ENCODE measurements at places on chromosomes 11 and 22. TPM values are rescaled to one million over a fixed set of nuclear protein-coding genes. Genes with fewer than 3 reads are reported as not detected.

DNA sequence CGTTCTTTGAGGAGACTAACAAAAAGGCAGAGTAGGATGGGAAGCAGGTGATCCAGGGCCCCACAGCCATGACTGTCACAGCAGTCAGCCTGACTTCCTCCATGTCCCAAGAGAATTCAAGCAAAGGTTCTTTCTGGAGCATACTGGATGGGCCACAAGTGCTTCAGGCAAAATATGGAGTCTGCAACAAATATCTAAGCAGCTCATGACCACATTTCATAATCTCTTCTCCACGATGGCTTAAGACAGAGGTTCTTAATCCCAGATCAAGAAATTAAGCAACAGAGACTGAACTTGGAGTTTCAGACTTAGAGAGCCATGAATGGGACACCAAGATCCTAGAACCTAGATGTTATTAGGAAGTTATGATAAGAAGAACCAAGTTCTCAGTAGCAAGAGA is 31.6 kb downstream of the GUCY1A2 start:
- H3K36me3 ChIP-seq, result no peaks in the 10 kb centered on the region
- H3K4me3 ChIP-seq, result no peak overlapping the region
- no peaks in the 10 kb centered on the region for H3K27me3 ChIP-seq
- peaks cover 4% of the 10 kb centered on the region for H3K4me1 ChIP-seq

DNA sequence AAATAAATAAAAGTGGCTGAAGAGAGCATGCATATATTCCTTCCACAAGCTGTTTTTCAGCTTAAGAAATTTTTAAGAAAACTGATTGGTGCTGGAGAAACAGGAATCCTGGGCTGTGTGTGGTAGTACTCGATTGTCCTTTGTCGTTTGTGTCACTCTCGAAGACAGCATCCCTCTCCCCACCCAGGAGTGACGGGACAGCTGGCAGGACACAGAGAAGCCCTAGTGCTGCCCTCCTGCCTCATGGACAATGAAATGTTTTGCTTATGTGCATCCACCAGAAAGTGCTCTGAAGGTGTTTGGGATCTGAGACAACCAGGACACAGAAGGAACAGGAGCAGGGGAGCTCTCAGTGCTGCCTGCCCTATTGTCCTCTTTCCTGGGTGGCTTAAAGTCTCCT is 12.8 kb downstream of the PLAAT4 start:
- no peak overlapping the region for H3K27ac ChIP-seq
- no peak overlapping the region for H3K4me3 ChIP-seq
- no peak for DNase-seq
- H3K36me3 ChIP-seq, result no peaks in the 10 kb centered on the region
- H3K27me3 ChIP-seq, result no peaks in the 10 kb centered on the region

The CABP4 gene
- total RNA-seq, result 0.39 TPM

- H3K36me3 ChIP-seq, result peaks cover 59% of the 10 kb centered on the region
- DNase-seq, result no peak
- no peaks in the 10 kb centered on the region for H3K27me3 ChIP-seq
- no peak overlapping the region for H3K27ac ChIP-seq
- H3K4me3 ChIP-seq, result no peak overlapping the region
Measured at GRCh38 chr22:36510384-36510783, 3.5 kb upstream of the FOXRED2 start.

The TMEM45B gene
- total RNA-seq, result 6.3 TPM

The FGF4 gene
- total RNA-seq, result not detected

GRCh38 chr22:43253839-43254238 is 66.9 kb upstream of the TTLL12 start:
- no peak overlapping the region for H3K27ac ChIP-seq
- no peak for DNase-seq
- no peak overlapping the region for H3K4me3 ChIP-seq
- H3K27me3 ChIP-seq, result no peaks in the 10 kb centered on the region
- peaks cover 6% of the 10 kb centered on the region for H3K36me3 ChIP-seq

DNA sequence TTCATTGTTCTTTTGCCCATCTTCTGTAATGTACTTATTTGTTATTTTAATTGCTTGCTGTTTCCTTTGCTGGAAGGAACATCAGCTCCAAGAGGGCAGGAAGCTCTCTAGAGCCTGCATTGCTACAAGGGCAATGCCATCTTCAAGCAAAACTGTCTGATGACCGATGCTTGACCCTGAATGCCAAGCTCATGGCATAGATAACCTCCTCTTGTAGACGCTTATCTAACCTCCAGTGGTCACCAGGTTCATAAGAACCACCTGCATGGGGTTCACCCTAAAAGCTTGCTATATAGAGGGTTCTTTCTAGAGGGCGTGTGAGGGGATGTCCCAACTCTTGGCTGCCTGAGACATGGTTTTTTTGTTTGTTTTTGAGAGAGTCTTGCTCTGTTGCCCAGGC is 16.5 kb downstream of the FADS3 start:
- DNase-seq, result no peak
- H3K27me3 ChIP-seq, result no peaks in the 10 kb centered on the region
- H3K4me3 ChIP-seq, result no peak overlapping the region
- H3K36me3 ChIP-seq, result peaks cover 67% of the 10 kb centered on the region
- H3K27ac ChIP-seq, result no peak overlapping the region
- H3K4me1 ChIP-seq, result peaks cover 25% of the 10 kb centered on the region

DNA sequence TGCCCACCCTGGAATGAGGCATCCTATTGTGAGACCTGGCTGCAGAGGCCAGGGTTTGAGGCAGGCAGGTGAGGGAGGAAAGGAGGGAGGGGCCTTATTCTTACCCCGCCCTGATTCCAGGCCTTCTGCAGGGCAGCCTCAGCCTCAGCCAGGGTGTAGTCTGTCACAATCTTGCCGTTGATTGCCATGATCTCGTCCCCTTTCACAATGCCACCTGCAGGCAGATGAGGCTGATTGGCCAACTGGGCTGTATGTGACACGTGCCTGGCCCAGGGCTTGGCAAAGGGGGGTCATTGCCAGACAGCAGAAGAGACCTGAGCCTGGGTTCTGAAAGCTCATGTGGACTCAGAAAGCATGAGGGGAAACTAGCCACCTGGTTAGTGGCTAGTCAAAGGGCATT is 21.4 kb upstream of the ABCC8 start:
- peaks cover 2% of the 10 kb centered on the region for H3K4me1 ChIP-seq
- no peaks in the 10 kb centered on the region for H3K36me3 ChIP-seq
- DNase-seq, result no peak
- H3K27ac ChIP-seq, result no peak overlapping the region
- H3K4me3 ChIP-seq, result no peak overlapping the region

The SLC22A9 gene
- total RNA-seq, result 0.10 TPM

The C11orf87 gene
- 5.1 TPM for total RNA-seq

- no peaks in the 10 kb centered on the region for H3K27me3 ChIP-seq
- H3K36me3 ChIP-seq, result no peaks in the 10 kb centered on the region
- H3K27ac ChIP-seq, result peak overlapping the region; percentile 61
Measured at GRCh38 chr11:68313574-68314202, 1.3 kb downstream of the LRP5 start.

DNA sequence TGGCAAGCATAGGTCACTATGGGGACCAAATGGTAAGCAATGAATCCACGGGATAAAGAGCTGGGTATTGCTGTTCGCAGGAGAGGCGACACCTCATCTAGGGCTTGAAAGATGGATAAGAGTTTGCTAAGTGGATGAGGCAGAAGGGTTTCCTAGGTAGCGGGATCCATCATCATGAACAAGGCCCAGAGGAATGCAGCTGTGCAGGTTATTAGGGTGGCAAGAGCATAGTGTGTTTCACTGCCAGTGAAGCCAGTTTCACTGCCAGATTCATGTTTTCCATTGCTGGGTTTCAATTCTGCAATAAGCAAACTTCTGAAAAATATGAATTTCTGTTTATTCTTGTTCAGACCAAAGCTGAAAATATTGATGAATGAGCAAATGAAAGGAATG is 27.2 kb downstream of the WEE1 start:
- peaks cover 6% of the 10 kb centered on the region for H3K4me1 ChIP-seq
- DNase-seq, result no peak
- H3K27ac ChIP-seq, result no peak overlapping the region
- H3K36me3 ChIP-seq, result no peaks in the 10 kb centered on the region

- H3K4me1 ChIP-seq, result peaks cover 8% of the 10 kb centered on the region
- H3K27me3 ChIP-seq, result no peaks in the 10 kb centered on the region
- H3K36me3 ChIP-seq, result no peaks in the 10 kb centered on the region
Measured at GRCh38 chr11:95231881-95232605, 1.0 kb upstream of the SESN3 start.

GRCh38 chr11:126727381-126727780 is 273.2 kb downstream of the KIRREL3 start:
- peaks cover 16% of the 10 kb centered on the region for H3K4me1 ChIP-seq
- no peak for DNase-seq
- H3K36me3 ChIP-seq, result no peaks in the 10 kb centered on the region
- no peaks in the 10 kb centered on the region for H3K27me3 ChIP-seq

DNA sequence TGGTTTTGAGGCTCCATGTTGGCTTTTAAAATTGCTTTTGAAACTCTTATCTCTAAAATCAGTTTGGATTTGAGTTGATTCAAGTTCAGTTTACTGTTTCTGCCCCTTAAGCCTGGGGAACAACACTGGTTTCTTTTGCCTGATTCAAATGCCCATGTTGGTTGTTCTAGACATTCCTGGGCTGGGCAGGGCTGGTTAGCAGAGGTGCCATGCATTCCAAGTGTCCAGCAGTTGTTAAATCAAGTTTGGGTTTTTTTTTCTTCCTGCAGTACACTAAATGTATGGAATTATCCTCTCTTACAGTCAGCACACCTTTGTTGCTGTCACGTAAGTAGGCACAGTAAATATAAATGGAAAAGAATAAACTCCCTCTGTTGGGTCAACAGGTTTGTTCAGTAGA is 67.2 kb upstream of the MTMR2 start:
- H3K4me3 ChIP-seq, result no peak overlapping the region
- no peak for DNase-seq
- no peak overlapping the region for H3K27ac ChIP-seq
- H3K4me1 ChIP-seq, result peaks cover 3% of the 10 kb centered on the region

The TH gene
- total RNA-seq, result 0.99 TPM

DNA sequence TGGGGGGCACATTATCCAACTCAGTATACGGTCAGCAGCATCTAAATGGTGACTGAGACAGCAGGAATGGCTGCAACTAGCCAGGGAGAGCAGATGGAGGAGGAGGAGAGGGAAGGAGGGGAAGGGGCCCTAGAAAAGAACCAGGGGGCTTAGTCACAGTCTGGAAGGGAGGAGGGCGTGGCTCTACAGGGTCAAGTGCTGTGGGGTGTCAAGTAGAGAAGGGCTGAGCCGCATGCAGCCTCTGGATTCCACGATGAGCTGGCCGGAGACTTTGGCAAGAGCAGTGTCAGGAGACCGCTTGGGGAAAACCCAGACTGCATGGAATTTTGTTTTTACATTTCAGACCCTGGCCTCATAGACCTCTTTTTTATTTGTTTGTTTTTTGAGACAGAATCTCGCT is 25.8 kb upstream of the PPFIA1 start:
- H3K36me3 ChIP-seq, result no peaks in the 10 kb centered on the region
- H3K27ac ChIP-seq, result no peak overlapping the region

DNA sequence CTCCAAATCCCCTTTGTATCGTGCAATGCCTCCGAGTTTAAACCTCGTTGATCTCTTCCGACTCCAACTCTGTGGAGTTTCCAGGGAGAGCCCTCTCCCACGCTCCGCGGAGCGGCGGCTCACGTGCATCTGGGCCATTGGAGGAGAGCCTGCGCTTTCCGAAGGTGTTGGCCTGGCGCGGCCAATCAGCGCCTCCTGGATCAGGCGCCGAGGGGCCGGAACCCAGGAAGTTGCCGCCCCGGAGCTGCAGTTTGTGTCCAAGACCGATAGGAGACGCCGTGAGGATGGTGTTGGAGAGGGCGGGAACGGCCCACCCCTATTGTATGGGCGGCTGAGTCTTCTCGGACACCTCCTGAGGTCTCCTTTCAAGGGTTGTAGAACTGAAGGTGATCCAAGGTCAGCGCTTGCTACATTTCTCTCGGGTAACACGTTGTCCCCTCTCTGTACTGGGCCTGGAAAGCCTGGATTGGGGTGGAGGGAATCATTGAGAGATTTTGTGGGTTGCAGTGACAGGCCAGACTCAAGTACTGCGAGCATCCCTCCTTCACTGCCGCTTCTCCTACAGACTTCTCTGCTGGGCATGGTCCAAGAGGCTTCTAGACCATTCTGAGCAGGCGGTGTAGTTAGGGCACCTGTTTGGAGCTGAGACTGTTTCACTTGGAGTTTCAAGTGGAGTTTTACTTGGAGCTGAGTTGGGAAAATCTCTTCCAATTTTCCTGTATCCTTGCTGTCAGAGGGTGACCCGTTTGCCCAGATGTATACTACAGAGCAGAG is 1.7 kb downstream of the ADAMTS15 start:
- peak overlapping the region; percentile 62 for H3K27ac ChIP-seq
- H3K4me1 ChIP-seq, result peaks cover 37% of the 10 kb centered on the region
- H3K4me3 ChIP-seq, result peak overlapping the region; percentile 79

DNA sequence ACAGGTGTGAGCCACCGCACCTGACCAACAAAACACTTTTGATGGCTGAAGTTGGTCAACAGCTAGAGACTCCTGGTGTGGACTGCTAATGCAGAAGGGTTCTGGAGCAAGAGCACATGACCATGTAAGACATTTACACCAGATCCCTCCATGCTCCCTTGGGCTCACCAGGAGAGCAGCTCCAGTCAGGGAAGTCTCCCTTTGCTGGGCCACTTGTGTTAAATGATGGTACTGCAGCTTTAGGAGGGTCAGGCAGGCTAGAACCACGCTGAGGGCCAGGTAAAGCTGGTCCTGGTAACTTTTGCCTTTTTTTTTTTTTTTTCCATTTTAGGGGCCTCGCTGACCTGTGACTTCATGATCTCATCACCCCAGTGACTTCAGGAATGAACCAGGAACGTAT is 146.4 kb downstream of the FBXO7 start:
- peak overlapping the region; percentile 90 for H3K27ac ChIP-seq

The MRPL40 gene
- 20.2 TPM for total RNA-seq

DNA sequence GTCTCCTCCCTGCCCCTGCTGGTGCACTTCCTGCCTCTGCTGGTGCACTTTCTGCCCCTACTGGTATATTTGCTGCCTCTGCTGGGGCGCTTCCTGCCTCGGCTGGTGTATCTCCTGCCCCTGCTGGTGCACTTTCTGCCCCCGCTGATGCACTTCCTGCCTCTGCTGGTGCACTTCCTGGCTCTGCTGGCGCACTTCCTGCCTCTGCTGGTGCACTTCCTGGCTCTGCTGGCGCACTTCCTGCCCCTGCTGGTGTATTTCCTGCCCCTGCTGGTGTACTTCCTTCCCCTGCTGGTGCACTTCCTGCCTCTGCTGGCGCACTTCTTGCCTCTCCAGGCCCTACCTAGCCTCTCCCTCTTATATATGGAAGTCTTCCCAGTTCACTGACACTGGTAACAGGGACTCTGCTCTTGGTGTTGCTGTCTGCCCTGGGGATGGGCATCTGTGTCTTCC is 10.1 kb downstream of the MTFP1 start:
- H3K27ac ChIP-seq, result no peak overlapping the region
- no peaks in the 10 kb centered on the region for H3K36me3 ChIP-seq
- no peak overlapping the region for H3K4me3 ChIP-seq
- H3K4me1 ChIP-seq, result peaks cover 8% of the 10 kb centered on the region
- DNase-seq, result no peak

DNA sequence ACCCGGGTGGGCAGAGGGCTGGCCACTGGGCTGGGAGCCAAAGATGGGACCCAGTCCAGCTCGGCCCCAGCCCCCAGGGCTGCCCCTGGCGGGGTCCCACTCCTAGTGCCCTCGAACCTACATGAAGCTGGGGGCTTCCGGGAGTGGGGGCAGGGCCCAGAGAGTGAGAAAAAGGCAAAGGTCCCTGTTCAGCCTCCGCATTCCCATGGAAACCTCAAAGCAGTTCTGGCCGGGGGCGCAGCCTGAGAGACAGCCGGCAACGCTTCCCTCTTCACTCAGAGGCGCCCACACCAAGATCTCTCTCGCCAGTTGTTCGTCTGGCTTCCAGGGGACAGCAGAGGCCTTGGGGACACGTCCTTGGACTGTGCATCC is 22.4 kb upstream of the ARHGAP8 start:
- H3K36me3 ChIP-seq, result peaks cover 77% of the 10 kb centered on the region
- H3K27me3 ChIP-seq, result no peaks in the 10 kb centered on the region
- peak overlapping the region; percentile 72 for H3K27ac ChIP-seq
- H3K4me1 ChIP-seq, result peaks cover 29% of the 10 kb centered on the region
- no peak overlapping the region for H3K4me3 ChIP-seq
- no peak for DNase-seq

All from spinal cord (tissue), 10 donors.